Activated CD8-positive, alpha-beta memory T cell treated with anti-CD3 and anti-CD28 coated beads for 4 hours (primary cell): ENCODE measurements at places on chromosomes 13 and 19.

DNA sequence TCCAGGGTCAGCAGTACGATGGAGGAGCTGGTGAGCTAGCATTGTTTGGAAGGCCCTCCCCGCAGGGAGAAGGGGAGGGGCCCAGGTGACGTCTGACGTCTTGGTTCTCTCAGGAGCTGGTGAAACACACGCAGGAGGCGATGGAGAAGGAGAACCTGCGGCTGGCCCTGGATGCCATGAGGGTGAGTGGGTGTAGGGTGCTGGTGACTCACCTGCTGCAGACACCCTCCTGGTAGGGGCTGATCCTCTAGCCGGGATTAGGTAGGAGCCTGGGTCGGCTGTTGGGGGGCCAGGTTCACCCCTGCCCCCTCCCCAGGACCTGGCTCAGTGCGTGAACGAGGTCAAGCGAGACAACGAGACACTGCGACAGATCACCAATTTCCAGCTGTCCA is 55.8 kb downstream of the VAV1 start:
- DNase-seq, result no peak

- no peak for DNase-seq
Observed at GRCh38 chr13:27919934-27920676, at the start of gene PDX1. Gene PDX1, plus strand, starts transcription at chr13:27920000. Its CDS starts 139 bp downstream, at chr13:27920139.

DNA sequence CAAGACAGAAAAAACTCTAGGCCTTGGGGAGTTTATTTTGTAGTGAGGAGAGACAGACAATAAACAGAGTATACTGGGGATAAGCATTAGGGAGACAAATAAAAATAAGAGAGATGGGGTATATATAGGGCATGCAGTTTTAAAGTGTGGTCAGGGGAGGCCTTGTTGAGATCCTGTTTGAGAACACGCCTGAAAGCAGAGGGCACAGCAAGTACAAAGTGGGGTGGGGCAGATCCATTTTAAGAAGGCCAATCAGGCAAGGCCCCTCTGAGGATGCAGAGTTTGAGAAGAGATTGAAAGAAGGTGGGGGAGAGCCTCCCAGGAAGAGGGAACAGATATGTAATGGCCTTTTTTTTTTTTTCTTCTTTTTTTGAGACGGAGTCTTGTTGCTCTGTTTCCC is 2.1 kb downstream of the PPP2R1A start:
- no peak for DNase-seq

- DNase-seq, result no peak
Observed at GRCh38 chr19:53332484-53332883, 1.1 kb upstream of the ZNF845 start.

- DNase-seq, result no peak
Observed at GRCh38 chr13:52009946-52010345, 1.3 kb downstream of the ATP7B start.

- DNase-seq, result no peak
Observed at GRCh38 chr19:52322429-52322828, 13.6 kb upstream of the ZNF610 start.

DNA sequence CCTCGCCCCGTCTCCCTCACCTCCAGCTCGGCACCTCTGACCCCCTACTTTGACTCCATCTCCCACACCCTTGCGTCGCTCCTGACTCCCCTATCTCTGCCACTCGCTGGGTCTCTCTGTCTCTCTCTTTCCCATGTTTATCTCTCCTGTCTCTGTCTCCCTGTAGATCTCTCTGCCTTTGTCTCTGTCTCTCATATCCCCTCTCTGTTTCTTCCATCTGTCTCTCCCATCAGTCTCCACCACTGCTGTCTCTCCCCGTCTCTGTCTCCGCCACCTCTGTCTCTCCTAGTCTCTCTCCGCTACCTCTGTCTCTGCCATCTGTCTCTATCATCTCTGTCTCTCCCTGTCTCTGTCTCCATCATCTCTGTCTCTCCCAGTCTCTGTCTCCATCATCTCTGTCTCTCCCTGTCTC is 12.4 kb upstream of the BBC3 start:
- no peak for DNase-seq

GRCh38 chr19:45876411-45877197 is 9.3 kb downstream of the IRF2BP1 start:
- no peak for DNase-seq

DNA sequence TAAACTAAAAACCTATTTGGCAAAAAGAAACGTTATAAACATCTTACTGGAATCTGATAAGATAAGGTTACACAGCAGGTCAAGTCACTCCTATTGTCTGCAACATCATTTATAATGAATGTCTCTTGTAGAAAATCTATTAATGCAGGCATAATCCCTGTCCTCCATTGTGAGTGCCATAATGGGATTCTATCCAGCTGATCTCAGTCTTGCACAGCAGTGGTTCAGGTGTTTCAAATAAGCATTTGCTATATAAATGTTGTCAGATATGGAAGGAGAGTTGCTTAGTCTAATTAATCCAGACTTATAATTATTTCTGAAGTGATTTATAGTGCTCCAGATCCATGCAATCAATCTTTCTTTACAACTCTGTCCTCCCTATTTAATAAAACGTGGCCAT is 186.5 kb upstream of the ATXN8OS start:
- DNase-seq, result no peak

DNA sequence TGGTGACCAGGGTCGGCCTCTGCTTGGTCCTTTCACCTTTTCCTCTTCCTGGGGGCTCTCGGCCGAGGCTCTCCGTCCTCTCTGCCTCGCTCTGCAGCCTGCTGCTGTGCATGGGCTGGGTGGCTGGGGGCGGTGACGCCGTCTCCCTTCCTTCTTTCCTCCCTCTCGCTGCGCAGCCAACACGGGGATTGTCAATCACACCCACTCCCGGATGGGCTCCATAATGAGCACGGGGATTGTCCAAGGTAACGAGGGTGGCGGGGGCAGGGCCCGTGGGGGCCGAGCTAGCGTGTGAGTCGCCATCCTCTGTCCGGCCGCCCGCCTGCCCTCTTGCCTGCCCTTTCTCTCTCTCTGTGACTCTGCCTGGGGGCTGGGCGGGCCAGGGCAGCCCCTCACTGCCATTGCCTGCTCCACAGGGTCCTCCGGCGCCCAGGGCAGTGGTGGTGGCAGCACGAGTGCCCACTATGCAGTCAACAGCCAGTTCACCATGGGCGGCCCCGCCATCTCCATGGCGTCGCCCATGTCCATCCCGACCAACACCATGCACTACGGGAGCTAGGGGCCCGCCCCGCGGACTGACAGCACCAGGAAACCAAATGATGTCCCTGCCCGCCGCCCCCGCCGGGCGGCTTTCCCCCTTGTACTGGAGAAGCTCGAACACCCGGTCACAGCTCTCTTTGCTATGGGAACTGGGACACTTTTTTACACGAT is 7.1 kb downstream of the YIPF2 start:
- no peak for DNase-seq

DNA sequence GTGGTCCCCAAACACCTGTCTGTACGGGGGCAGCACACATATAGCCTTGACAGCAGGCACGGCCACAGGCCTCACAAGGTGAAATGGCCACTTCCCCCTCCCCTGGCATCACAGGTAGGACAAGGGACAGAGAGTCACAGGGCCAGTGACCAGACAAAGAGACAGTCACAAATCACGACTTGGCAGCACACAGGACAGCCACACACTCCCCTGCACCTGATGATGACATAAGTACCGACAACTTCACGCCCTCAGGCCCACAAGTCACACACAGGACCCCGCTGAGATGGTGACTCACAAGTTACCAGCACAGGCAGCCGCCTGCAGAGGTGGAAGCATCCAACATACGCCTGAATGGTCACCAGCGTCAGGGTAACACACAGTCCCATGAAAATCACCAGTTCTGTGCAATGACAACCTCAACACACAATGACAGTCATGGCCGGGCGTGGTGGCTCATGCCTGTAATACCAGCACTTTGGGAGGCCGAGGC is 16.5 kb downstream of the TYK2 start:
- DNase-seq, result no peak

- DNase-seq, result no peak
Observed at GRCh38 chr19:7883796-7884570, 4.3 kb upstream of the LRRC8E start.

DNA sequence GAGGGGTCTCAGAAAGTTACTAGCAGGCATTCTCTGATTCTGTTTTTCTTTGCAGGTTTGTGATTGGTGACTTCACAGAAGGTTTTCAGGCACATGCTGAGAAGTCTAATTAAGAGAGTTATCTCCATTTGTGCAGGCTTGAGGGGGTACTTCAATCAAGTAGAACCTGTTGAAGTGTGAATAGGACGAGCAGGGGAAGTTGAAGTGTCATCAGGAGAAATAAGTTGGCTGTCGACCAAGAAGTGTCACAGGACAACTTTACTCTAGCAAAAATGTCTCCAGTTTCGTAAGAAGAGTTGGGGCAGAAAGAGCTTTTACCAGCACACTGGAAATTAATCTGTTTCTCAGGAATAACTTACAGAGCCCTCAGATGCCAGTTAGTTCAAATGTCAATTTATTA is 576.5 kb upstream of the SLITRK5 start:
- DNase-seq, result no peak

GRCh38 chr19:4380254-4380727 is 20.1 kb downstream of the SH3GL1 start:
- peak; percentile 30 for DNase-seq

DNA sequence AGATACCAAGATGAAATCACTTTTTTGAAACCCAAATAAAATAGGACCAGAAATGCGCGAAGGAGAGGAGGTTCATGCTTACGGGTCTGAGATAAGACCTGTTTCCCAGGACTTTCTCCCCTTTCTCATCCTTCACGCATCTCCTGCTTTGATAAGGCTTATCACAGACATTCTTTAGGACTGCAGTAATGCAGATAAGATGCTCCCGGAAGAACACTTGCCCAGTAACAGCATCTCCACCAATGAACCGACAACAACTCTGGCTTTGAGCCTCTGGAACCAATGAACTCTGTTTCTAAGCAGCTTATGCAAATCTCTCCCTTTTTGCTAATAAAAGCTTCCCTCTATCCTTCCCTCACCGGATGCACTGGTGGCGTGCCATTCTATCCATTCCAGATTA is 783.4 kb upstream of the ARGLU1 start:
- no peak for DNase-seq

GRCh38 chr19:39745643-39746042 is 7.8 kb upstream of the CLC start:
- DNase-seq, result no peak

DNA sequence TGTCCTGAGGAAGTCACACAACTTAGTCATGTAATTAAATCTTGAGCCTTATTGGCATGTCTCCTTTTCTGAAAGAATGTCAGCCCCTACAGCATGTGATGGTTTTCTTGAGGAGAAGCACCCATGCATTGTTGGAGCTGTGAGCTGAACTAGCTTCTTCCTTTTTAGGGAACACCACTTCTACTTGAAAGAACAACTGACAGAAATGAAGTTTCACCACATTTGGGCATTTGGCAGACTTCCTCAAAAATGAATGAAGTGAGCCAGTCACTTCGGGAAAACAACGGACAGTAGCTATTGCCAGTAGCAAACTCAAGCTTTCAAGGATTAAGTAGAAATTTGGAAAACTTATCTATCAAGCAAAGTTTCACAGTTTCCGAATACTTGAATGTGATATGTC is 1351.3 kb downstream of the EFNB2 start:
- no peak for DNase-seq

- no peak for DNase-seq
Observed at GRCh38 chr19:42363614-42364346, 26.3 kb downstream of the CNFN start.

DNA sequence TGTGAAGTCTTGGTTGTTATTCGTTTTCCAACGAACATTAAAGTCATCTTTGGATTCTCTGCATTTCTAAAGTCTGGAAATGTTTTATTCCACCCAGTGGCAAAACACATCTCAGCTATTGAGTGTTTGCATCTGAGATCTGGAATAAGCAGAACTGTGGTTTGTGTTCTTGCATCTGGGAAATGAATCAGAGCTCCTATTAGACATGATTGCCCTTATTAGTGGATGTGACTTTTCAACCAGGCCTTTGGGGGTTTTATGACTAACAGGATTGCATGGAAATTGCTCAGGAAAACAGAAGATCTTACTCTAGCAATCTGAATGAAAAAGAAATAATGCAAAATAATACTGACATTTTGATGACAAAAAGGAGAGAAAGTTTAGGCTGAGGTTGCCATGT is 488.8 kb downstream of the IRS2 start:
- DNase-seq, result no peak

DNA sequence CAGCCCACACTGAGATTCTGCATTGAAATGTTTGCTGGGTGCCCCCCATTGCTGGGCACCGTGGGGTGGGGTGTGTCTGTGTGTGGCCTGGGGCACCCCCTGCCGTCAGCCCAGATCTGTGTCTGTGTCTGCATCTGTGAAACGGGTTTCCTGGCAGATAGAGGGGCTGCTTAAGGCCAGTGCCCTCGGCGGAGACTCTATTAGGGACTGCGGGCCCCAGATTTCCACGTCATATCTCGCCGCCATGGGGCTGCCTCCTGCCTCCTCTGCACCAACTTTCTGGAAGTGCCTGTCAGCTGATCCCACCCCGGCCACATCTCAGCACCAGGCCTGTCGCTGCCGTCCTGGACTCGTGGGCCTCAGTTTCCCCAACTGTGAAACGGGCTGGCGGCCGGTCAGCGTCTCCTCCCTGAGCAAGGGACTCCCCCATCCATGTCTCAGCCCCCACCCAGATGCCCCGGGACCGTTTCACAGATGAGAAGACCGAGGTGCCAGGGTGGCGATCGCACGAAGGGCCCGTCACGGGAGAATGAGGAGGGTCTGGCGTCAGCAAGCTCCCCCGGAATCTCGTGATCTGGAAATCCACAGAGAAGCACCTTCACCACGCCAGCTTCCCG is 21.4 kb downstream of the ARID3A start:
- no peak for DNase-seq

- DNase-seq, result no peak
Observed at GRCh38 chr13:102045731-102046130, 356.1 kb downstream of the FGF14 start.

DNA sequence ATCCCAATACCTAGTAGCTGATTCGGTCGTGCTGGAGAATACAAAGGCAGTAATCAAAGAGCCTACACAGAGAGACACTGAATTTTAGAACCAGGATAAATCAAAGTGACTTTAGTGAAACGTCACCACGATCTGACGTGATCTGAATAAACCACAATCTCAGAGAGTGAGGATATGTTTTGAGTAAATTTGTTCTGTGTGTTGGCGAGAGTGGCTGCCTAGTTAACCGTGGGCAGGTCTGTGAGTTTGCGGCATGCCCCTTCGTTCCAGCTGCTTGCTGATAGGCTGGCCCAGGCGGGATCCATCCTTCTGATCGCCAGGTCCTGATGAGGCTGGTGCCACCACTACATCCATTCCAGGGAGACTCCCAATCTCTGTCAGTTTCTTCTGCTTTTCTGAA is 40.4 kb downstream of the LRCH1 start:
- no peak for DNase-seq

- no peak for DNase-seq
Observed at GRCh38 chr13:41492432-41493260, 35.3 kb downstream of the RGCC start.
